ENCODE measurements at places on chromosomes 12 and 14.

DNA sequence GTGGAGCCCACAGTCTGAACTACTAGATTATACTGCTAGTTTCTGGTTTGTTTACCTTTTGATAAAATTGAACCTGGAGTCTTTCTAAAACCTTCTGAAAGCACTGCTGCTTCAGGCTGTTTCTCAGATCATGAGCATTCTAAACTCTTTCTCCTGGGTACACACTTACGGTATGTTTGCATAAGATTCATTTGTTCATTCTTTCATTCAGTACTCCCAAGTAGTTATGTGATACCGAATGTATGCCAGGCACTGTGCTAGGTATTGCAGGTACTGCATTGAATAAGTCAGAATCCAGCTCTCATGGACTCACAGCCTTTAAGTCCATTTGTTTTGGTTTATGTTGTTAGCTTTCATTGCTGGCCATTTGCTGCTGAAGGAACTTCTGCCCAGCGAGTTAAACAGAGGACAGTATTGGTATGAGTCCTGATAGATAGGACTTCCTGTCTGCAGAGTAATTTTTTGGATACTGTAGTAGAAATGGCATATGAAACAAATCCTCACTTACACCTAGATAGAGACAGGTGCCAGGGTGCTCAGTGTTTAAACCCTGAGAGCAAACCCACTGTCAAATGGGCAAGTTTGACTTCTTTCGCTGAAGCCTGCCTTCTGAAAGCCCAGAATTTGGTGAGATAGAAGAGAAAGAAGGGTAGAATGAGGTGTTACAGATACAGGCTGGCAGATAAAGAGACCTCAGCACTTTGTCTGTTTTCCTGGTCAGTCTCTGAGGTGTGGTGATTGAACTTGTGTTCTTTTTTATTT is 2.1 kb downstream of the SUSD6 start:
- no peak for DNase-seq

DNA sequence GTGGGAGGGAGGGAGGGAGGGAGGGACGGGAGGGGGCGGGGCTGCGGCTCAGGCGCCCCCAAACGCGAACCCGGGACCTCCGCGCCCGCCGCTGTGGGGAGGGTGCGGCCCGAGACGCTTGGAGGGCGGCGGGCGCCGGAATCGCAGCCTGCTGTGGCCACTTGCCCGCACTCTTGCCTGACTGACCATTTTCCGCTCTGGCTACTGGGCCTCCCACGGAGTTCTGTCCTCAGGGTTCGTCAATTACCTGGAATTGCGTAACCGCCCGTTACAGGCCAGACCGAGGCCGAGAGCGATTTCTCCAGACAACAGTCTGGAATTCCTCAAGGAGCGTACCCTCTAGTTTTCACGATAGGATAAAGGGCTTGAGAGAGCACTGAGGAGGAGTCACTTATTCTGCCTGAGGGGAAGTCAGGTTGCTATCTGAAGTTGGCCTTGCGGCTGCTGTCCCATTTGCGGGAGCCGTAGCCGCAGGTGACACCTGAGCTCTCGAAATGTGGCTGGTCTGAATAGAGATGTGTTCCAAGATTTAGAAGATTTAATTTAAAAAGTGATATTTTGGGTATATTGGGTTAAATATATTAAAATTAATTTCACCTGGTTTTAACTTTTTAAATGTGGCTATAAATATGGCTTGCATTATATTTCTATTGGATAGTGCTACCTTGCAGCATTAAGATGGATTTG is 446 bp upstream of the ZNF641 start:
- no peak for DNase-seq

DNA sequence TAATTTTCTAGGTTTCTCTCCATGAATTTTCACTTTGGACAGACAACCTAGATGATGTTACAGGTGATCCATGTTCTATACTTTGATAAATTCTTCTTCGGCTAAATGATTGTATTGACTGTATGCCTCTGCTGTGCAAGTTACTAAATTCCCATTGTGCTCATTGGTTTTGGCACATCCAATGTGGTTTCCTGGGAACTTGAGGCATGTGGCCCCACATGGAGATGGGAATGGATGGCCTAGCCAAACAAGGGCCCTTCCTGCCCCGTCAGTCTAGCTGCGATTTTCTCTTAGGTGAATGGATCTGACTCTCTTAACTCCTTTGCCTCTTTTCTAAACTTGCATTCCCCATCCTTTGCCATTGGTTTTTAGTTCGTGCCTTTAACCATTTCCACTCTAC is 186.2 kb downstream of the PELI2 start:
- DNase-seq, result no peak

- DNase-seq, result peak; percentile 83
Observed at GRCh38 chr12:52023182-52023975, 16.6 kb downstream of the TAMALIN start.

DNA sequence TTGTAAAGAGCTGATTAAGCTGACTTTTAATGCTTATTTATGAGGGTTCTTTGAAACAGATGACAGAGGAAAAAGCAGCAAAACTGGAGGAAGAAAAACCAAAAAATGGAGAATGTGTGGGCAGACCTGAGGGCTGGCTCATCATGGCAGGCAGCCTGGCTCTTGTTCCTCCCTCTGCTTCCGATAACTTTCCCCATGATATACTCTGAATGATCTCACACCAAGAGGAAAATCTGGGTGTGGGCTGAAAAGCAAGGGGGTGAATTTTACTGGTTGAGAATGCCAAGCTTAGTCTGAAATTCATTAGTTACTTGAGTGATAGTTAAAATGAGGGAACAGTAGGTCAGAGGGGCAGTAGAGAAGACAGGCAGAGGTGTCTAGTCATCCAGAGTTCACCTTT is 330.1 kb upstream of the PRICKLE1 start:
- DNase-seq, result no peak

- DNase-seq, result no peak
Observed at GRCh38 chr14:95363468-95363954, 43.8 kb upstream of the CLMN start.

- DNase-seq, result no peak
Observed at GRCh38 chr14:74683406-74683805, 29.5 kb downstream of the AREL1 start.

GRCh38 chr12:14836336-14837210 is 6.8 kb downstream of the ART4 start:
- no peak for DNase-seq

GRCh38 chr14:49946320-49947141 is 53.6 kb downstream of the ARF6 start:
- DNase-seq, result no peak

- no peak for DNase-seq
Observed at GRCh38 chr14:68820536-68820935, 27.7 kb upstream of the ZFP36L1 start.

DNA sequence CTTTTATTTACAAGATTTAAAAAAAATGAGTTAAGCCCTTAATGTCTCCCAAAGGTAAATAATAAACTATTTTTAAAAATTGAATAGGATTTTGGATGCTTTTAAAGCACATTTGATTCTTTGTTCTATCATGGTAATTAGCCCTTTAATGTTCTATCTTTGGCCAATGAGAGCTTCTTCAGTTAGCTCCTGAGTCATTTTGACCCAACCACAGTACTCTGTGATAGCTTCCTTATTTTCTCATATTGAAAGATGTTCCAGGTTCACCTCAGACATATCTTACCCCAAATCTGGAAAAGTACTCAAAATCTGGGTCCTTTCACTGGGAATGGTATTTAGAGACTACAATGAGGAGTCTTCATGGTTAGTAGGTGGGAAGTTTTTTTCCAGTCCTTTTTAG is 98.0 kb downstream of the MYRFL start:
- DNase-seq, result no peak

GRCh38 chr12:18284386-18284785 is 23.1 kb downstream of the PIK3C2G start:
- no peak for DNase-seq

- no peak for DNase-seq
Observed at GRCh38 chr12:111163422-111163821, 205.5 kb downstream of the PHETA1 start.

DNA sequence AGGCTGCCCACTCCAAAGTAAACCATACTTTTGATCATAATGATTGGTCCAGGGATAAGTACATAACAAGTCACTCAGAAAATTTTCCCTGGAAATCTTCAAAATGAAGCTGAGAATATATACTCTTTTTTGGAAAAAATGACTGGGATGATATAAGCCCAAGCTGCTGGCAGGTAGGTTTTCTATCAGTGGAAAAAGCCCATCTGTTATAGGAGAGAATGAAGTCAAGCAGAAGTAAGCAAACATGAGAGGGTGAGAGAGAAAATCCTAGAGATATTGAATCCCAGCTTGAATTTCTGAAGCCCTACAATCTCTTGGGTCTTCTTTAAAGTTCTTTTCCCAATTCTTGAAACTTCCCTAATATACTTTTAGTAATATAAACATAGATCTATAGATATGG is 37.3 kb upstream of the ZDHHC17 start:
- DNase-seq, result no peak

DNA sequence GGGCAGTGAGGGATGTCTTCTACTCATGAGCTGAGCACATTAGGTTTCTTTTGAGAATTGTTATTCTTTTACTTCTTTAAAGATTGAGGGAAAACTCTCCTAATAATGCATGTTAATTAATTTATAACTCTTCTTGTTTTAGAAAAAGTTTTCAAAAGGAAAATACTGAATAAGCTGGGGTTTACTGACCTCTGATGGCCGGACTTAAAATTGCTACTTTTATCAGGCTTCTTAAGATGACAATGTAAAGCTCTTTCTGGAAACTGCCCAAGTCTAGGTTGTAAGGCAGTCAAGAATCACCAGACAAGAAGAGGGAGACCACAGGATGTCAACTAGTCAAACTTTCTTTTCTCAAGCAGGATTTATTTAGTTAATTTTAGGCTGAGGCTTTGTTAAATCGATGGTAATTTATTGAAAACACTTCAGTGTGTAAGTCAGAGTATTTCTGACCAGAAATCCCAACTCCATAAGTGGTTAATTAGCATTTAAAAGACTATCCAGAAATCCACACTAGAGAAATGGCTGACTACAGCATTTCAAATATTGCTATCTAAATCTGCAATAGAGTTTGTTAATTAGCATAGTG is 82.1 kb downstream of the AVPR1A start:
- no peak for DNase-seq

- no peak for DNase-seq
Observed at GRCh38 chr14:84963518-84963917, 566.4 kb upstream of the FLRT2 start.

GRCh38 chr12:1630133-1630826 is 1.2 kb downstream of the WNT5B start:
- no peak for DNase-seq

DNA sequence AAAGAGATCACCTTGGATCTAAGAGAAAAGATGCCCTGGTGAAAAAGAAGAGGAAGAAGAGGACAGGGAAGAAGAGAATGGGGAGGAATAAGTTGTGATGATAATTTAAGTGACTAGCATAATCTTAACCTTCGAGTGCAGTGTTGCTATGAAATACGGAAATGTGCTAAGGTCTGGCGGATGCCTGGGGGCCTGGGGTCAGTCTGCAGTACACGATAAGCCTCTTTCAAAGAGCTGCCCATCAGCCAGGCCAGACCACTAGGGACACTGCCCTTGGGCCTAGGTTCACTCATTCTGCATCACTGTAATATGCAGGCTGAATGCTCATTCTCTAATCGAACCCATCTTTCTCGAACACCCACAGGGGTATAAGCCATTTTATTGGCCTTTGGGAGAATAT is 83.4 kb downstream of the PLEKHG3 start:
- no peak for DNase-seq

- DNase-seq, result no peak
Observed at GRCh38 chr12:66848967-66849366, 170.1 kb upstream of the GRIP1 start.

DNA sequence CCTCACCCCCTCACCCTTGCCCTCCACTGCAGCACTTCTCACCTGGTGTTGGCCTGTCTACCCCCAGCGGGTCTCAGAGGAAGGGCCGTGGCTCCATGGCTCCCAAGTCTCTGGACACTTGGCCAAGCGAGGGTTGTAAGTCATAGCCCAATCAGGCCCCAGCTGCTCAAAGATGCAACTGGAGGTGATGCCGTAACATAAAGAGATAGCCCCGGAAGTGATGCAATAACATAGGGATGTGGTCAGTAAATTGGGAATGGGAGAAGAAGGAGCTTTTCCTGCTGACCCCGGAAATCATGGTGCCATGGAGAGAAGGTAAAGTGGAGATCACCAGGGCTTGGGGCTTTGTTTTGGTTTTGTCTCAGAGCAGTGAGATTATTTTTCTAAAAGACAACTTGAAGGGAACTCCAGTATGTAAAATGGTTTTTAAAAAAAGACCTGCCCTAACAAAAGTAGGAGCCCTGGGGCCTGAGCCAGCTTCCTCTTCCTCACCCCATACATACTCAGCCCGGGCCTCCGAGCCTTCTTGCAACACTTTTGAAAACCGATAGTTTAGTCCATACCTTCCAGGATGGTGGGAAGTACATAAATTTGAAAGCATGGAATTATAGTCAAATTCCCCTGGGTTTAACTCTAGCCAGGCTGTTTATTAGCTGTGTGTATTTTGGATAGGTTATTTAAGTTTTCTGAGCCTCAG is 212.5 kb downstream of the CRADD start:
- DNase-seq, result no peak

GRCh38 chr14:54453252-54453651 is 12.1 kb upstream of the CNIH1 start:
- no peak for DNase-seq

DNA sequence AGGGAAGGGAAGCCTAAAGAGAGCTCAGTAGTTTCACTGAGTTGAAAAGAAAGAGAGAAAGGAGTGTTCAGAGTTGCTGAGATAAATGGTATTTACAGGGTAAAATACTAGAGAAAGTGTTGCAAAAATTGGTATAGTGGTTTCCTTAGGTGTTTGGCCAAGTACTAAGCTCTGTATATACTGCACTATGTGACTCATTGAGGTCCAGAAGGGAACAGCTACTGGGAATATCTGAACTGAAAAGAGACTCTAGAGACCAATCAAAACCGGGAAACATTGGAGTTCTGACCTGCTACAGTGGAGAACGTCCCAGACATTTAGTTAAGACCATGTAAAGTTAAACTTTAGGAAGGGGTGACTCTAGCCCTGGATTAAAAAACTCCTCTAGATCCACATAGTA is 42.7 kb upstream of the ALX1 start:
- no peak for DNase-seq

DNA sequence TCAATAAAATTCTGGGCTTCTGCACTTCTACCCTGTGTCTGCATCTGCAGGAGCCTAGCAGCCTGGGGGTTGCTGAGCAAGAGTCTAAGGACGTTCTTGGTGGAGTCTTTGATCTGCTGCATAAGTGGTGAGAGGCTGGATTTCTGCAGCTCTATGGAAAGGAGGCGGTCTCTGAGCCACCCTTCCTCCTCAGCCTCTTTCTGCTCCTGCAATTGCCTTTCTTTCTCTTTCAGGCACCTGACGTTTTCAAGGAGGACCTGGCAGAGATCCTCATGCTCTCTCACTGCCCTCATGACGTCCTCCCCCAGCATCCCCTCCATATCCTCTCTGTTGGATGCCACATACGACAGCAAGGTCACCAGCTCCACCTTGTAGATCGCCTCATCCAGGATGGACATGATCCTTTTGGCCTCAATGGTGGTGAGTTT is 13.6 kb upstream of the TPCN1 start:
- DNase-seq, result no peak

Measured in stimulated activated CD8-positive, alpha-beta memory T cell treated with anti-CD3 and anti-CD28 coated beads, Interleukin-2, amount 100 ng/mL, for 1 hour (primary cell).